ENCODE measurements at places on chromosomes 6 and 20.

DNA sequence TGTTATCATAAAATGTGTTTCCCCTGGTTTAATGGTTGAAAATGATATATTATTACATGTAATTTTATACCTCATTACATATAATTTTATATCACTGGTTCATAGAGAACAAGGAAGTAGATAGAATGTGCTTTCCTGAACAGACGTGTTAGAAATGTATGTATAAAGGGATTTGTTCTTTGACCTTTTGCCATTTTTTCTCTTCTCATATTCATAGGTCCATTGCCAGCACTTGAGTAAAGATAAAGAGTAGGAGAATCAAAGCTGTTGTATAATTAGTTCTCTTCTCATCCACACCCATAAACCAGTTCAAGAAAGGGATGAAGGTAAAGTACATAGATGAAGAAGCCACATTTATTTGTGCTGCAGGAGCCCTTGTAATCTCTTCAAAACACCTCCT lies 46.7 kb downstream of the RNF217 start:
- no peak for DNase-seq

DNA sequence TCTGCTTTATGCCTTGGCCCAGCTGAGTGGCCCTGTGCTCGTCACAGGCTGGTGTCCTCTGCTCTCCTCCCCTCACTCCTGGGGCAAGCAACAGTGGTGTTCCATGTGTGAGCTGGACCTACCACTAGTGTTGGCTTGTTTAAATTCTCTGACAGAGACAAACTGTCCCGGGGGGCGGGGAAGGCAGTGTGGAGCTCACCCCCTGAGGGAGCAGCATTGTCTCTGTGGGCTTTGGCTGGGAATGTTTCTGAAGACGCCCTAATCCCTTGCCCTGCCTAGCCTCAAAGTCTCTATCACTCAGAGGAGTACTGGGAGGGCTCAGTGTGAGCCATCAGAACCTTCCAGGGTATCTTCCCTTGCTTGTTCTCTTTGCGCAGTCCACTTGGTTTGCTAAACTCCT lies 5.2 kb upstream of the VEGFA start:
- no peak for DNase-seq

DNA sequence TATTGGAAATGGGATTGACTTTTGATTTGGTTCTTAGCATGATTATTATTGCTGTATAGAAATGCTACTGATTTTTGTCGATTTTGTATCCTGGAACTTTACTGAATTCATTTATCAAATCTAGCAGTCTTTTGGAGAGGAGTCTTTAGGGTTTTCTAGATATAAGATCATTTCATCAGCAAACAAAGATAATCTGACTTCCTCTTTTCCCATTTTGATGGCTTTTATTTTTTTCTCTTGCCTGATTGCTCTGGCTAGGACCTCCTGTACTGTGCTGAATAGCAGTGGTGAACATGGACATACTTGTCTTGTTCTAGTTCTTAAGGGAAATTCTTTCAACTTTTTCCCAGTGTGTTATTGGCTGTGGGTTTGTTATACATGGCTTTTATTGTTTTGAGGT lies 64.6 kb downstream of the ZC2HC1B start:
- DNase-seq: no peak

DNA sequence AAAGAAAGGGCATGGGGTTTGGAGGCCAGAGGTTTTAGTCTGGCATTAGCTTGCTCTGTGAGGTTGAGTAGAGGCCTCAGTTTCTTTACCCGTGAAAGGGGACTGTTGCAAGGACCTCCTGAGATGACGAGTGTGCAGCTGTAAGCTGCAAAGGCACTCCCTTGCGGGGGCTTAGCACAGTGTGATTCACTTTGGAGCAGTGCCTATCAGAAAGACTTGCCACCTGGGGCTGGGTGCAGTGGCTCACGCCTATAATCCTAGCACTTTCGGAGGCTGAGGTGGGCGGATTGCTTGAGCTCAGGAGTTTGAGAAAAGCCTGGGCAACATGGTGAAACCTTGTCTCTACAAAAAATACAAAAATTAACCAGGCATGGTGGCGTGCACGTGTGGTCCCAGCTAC lies 7.5 kb upstream of the BAK1 start:
- DNase-seq: no peak

DNA sequence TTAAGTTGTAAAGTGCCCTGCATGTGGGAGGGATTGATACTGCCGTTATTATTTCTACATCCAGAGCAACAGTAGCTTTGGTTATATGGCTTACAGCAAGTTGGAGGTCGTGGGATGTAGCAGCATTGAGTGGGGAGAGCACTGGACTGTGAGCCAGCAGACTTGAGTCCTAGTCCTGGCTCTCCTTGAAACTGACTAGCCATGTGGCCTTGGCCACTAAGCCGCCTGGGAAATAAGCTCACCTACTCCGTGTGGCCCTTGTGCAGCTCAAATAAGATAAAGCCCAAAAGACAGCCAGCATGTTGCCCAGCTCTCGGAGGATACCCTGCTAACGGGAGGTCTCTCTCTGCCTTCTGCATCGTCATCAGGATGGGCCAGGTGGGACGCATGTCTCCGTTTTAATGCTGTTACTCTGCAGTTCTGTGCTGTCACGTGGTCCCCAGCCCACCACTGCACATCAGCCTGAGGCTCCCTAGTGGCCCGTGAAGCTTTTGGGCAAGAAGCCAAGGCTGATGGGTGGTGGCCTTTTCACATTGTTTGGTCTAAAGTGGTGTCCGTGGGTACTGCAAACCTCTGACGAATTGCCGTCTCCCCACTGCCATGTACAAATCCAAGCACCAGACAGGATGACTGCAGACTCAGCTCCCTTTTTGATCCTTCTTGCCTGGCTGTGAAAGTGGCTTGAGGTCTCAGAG lies 7.9 kb downstream of the EPB41L1 start:
- no peak for DNase-seq

DNA sequence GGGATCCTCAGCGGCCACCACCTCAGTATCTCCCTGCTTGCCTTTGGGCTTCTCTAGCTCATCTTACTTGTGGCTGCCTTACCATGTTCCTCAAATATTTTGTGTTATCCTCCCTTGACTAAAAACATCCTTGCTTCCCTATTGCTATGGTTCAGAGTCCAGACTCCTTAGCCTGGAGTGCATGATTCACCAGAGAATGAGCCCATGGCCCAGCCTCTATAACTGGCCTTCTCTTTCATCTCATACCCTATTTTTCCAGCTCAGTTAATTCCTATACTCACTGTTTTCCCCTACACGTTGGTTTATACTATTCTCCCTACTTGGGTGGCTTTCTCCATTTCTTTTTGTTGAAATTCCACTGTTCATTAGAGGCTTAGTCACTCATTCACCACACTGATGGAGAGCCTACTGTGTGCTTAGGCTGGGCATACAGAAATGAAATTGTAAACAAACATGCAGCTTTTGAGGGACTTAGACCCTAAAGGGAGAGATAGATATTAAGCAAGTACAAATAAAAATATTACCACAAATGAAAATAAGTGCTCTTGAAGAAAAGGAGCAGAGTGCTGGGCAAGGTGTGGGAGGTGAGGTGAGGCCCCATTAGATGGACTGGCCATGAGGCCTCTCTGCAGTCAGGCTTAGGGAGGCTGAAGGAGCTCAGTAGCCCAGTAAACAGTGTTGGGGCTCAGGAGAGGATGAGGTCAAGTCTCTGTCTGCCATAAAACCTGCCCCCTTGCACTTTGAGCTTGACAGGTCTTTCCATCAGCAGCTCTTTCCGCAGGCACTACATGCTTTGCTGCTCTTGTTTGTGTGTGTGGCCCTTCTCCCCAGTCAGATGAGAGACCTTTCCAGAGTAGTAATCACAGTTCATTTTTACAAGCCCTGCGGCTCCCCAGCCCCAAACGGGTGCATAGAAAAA lies 109.3 kb downstream of the TCP11 start:
- DNase-seq: no peak

- no peak for DNase-seq
These were observed 26.2 kb upstream of the VEGFA start for GRCh38 chr6:43743682-43744381.

- DNase-seq: no peak
These were observed 1.2 kb downstream of the FUT9 start for GRCh38 chr6:96017070-96017359.

DNA sequence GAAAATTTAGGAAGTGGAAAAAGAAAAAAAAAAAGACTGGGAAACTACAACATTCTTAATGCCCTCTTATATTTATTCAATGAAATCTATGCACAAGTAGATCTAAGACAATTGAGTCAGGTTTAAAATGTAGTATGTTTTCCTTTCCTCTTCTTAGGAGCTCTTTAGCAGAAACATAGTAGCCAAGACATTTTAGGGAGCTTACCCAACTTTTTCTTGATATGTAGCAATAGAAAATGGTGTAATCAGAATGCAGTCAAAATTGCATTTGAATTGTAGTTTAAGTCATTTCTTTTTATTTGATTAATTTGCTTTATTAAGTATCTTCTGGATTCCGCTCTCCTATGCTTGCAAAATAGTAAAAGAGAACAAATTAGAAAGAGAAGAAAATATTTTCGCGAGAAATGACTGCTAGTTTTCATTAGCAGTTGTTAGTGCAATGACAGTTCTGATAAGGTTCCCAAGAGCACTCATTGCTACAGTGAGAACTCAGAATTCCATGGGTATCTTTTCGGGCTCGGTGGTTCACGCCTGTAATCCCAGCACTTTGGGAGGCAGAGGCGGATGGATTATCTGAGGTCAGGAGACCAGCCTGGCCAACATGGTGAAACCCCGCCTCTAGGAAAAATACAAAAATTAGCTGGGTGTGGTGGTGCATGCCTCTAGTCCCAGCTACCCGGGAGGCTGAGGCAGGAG lies 52.2 kb downstream of the JARID2 start:
- no peak for DNase-seq

DNA sequence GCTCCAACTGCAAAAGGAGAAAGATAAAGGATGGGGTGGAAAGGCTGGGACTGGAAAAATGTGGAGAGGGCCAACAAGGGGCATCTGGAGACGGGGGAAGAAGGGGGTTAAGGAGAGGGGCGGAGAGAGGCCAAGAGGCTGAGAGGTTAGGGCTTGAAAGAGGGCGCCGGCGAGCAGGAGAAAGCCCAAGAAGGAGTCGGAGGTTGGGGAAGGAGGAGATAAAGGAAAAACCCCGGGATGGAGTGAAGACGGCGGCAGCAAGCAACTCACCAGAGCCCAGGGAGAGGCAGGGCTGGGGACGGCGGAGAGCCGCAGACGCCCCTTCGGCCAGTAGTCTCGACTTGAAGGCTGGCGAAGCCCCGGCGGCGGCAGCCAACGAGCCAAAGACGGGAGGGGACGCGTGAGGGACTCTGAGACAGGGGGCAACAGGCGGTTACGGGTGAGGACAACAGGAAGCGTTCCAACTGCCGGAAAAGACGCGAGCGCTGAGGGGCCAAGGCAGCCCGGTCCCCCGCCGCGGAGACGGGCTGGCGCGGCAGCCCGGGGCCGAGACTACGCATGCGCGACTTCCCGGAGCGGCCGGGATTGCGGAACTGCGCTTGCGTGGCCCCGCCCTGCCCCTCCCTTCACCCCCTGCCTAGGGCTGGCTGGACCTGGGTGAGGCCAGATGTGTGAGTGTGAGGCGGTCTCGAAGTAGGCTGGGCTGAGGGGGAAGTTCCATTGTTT lies at the start of gene STK38:
Gene STK38 (minus strand): TSS at position 560 of the 726 bp plus-strand sequence. CDS start 7,277 bp downstream, outside the sequence.
- peak; percentile 93 for DNase-seq

- no peak for DNase-seq
These were observed 91.8 kb downstream of the CHD6 start for GRCh38 chr20:41526327-41526726.

DNA sequence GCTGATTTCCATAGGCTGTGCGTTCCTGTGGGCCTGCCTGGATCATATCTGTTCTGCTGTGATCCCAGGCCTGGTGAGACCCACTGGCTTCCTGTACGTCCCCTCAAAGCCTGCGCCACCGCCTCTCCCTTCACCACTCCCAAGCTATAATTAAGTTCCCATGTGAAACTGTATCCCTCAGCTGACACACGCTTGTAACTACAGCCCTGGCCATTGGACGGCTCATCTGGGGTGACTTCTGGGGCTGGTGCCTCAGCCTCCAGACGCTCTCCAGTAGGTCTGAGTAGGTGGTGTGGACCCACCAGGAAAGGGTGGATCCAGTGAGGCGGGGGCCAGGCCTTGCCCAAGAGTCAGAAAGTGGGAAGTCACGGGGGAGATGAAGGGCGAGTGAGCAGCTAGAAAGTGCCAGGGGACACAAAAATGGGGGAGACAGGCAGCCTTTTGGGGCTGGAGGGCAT lies 21.0 kb downstream of the PPARD start:
- DNase-seq: no peak

DNA sequence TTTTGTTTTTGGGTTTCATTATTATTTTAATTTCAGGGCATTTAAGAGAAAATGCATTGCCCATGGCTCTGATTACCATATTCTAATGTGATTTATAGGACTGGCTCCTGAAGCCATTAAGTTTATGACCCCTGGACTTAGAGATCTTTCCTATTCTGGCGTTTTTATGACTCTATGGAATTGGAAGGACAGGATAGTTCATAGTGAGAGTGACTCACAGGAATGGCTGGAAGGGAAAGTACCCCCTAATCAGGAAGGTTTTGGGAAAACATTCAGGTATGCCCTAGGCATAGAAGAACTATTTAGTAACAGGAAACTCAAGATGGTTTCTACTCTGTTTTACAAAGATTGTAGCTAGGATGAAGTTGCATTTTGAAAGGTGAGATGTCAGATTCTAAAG lies 108.6 kb upstream of the SLC2A12 start:
- no peak for DNase-seq

- no peak for DNase-seq
These were observed 121.4 kb downstream of the UNC5CL start for GRCh38 chr6:40917603-40918002.

GRCh38 chr6:89100114-89100513 lies 17.8 kb downstream of the SRSF12 start:
- DNase-seq: no peak

- DNase-seq: peak; percentile 18
These were observed 236.1 kb downstream of the TSHZ2 start for GRCh38 chr20:53208110-53208832.

DNA sequence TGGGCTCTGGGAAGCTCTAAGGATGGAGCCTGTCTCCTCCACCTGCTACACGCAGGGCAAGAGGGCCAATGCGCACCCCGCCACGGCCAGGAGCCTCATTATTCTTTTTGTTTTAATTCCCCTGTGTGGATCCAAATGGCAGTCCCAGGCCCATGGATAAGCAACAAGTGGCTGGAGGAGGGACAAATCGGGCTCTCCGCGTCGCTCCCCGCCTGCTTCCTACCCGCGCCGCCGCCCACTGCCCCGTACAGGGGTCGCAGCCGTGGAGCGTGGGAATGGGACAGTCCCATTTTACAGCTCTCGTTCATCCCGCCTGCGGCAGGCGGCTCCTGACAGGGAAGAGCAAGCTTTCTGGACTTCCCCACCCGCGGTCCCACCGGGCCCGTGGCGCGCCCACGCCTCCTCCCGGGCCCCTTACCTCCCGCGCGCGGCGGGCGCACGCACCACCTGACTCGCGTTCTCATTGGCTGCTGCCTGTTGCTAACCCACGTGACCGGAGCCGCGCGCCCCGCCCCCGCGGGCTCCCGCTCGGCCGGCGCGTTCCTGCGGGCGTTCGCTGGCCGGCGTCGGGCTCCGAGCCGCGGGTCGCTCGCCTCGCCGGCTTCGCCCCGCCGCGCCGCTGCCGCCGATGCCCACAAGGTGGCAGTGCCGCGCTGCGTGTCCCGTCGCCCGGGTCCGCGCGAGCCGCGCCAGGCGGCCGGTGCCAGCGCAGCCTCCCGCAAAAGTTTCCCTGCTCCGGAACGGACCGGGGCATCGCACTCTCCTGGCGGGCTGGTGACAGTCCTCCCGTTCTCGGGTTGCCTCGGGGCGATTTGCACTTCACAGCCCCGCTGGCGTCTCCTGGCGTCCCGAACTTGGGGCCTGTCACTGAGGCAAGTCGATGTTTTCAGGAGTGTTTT lies 93.3 kb downstream of the CD83 start:
- DNase-seq: peak; percentile 91

Data from CD4-positive, alpha-beta T cell treated with Interleukin-2 at 100 ng/mL for 4 hours (primary cell).